ENCODE measurements at places on chromosomes 11 and 22.

GRCh38 chr11:76234021-76234415 lies 27.7 kb upstream of the WNT11 start:
- no peak for DNase-seq
- peak overlapping the region; percentile 95 for H3K4me3 ChIP-seq
- H3K27me3 ChIP-seq: peaks cover 11% of the 10 kb centered on the region
- H3K36me3 ChIP-seq: peaks cover 6% of the 10 kb centered on the region
- H3K27ac ChIP-seq: no peak overlapping the region
- H3K4me1 ChIP-seq: peaks cover 50% of the 10 kb centered on the region

- H3K27ac ChIP-seq: peak overlapping the region; percentile 85
- H3K4me1 ChIP-seq: peaks cover 37% of the 10 kb centered on the region
- peaks cover 54% of the 10 kb centered on the region for H3K36me3 ChIP-seq
- peak overlapping the region; percentile 96 for H3K4me3 ChIP-seq
- no peaks in the 10 kb centered on the region for H3K27me3 ChIP-seq
- peak; percentile 54 for DNase-seq
Measured at GRCh38 chr22:41833369-41834004, 582 bp downstream of the SREBF2 start.

GRCh38 chr11:59394186-59394585 lies 32.0 kb downstream of the OR5A2 start:
- H3K27me3 ChIP-seq: no peaks in the 10 kb centered on the region
- H3K4me1 ChIP-seq: no peaks in the 10 kb centered on the region
- no peaks in the 10 kb centered on the region for H3K36me3 ChIP-seq
- no peak for DNase-seq
- H3K27ac ChIP-seq: no peak overlapping the region

DNA sequence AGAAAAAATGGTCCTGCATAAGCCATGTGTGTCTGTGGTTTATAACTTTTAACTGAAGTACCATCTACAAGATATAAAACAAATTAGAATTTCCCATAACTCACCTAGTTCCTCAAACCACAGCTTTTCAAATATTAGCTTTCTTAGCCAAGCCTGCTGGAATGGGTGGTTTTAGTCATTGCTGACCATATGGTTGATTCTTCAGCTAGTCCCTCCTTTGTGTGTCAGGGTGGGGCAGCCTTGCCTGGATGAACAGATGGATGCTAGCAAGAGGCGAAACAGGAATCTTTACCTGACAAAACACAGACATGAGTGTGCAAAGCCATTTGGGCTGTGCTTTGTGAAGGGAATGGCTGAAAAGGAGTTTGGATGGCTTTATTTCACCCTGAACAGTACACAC lies 6.9 kb upstream of the B3GNT6 start:
- no peaks in the 10 kb centered on the region for H3K36me3 ChIP-seq
- no peak overlapping the region for H3K27ac ChIP-seq
- peaks cover 33% of the 10 kb centered on the region for H3K27me3 ChIP-seq
- no peak for DNase-seq

GRCh38 chr22:50440544-50441249 lies 34.1 kb downstream of the SBF1 start:
- no peak overlapping the region for H3K4me3 ChIP-seq
- no peaks in the 10 kb centered on the region for H3K27me3 ChIP-seq
- peaks cover 20% of the 10 kb centered on the region for H3K4me1 ChIP-seq
- H3K36me3 ChIP-seq: peaks cover 6% of the 10 kb centered on the region
- H3K27ac ChIP-seq: no peak overlapping the region

All from activated naive CD8-positive, alpha-beta T cell treated with anti-CD3 and anti-CD28 coated beads for 36 hours (primary cell).